ENCODE measurements at places on chromosomes 4 and X. TPM values are rescaled to one million over a fixed set of nuclear protein-coding genes. Genes with fewer than 3 reads are reported as not detected.

Gene MAGEC3
- total RNA-seq: not detected

Gene XPNPEP2
- total RNA-seq: not detected

Gene CT45A8
- total RNA-seq: not detected

Gene SPACA5B
- total RNA-seq: not detected

Gene ATP6AP2
- 90.6 TPM for total RNA-seq

Gene TMPRSS11A
- not detected for total RNA-seq

Gene AR
- under 0.01 TPM for total RNA-seq

Gene SLC9A6
- total RNA-seq: 19.5 TPM

Gene UNC5C
- under 0.01 TPM for total RNA-seq

Gene ACSL1
- 16.6 TPM for total RNA-seq

Gene MTMR8
- 0.15 TPM for total RNA-seq

Gene MOSPD2
- 6.8 TPM for total RNA-seq

Gene MANBA
- 13.6 TPM for total RNA-seq

Gene TCEAL7
- total RNA-seq: 18.4 TPM

Gene SORCS2
- total RNA-seq: not detected

Gene FGF2
- 13.3 TPM for total RNA-seq

Gene TEX13C
- not detected for total RNA-seq
